Spinal cord (tissue), 10 donors: ENCODE measurements at places on chromosomes 1 and 21.
A peak's percentile ranks its signal among the peaks of the same experiment; 100 is the strongest.

DNA sequence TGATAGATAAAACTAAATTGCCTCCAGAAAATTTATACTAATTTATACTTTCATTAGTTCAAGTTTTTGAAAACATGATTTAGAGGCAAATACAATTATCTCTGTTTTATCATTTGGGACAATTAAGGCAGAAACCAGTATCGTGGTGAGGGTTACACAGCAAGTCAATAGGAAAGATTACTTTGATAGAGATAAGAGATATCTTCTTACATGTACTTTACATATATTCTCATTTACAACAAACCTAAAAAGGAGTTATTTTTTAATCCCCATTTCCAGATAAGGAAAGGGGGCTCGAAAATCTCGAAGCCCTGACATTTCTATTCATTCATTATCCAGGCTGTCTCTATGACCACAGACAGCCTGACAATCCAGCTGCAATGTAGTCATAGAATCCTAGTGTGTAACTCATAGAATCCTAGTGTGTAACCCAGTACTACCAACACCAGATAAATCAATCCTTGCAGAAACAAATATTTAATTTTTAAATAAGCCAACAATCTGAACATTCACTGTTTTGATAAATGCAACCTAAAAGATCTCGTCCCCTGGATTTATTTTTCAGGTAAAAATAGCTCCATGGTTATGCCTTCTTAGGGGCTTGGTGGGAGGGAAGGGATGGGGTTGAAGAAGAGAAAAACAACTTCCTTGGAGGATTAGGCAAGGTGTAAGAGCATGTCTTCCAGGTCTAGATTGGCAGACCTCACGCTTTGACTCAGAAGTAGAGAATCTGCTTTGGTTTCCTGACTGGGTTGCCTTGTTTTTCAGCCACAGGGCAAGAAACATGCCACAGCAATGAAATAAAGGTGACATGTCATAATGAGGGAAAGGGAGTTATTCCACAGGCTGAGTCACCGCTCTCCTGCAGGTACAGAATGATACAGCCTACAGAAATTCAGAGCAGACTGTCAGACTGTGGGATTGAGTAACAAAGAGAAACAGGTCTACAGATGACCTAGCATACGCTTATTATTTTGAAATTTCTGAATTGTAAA, 45.6 kb downstream of the IRF2BP2 start:
- peak; percentile 17 for DNase-seq

- DNase-seq, result no peak
Observed at GRCh38 chr1:242240077-242240476, 241.2 kb upstream of the MAP1LC3C start.

GRCh38 chr1:5297886-5298239, 643.5 kb downstream of the AJAP1 start:
- DNase-seq, result no peak

- no peak for DNase-seq
Observed at GRCh38 chr1:217431395-217431794, 199.5 kb downstream of the GPATCH2 start.

DNA sequence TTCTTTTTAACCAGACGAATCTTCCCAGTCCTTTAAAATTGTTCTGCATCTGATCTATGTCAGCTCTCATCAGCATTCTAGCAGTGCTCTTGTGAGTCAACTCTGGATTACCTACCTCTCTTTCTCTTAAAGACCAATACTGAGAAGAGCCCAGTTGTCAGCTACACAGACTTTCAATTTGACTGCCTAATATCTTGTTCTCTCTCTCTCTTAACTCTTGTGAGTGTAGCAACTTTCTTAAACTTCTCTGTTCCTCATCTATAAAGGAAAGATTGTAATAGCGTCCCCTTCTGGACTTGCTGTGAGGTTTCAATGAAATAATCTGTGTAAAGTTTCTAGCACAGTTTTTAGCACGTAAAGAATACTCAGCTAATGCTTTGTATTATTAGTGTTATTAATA, 499.3 kb upstream of the ADAMTS5 start:
- DNase-seq, result no peak

- DNase-seq, result no peak
Observed at GRCh38 chr1:184900507-184900906, 73.8 kb downstream of the NIBAN1 start.

DNA sequence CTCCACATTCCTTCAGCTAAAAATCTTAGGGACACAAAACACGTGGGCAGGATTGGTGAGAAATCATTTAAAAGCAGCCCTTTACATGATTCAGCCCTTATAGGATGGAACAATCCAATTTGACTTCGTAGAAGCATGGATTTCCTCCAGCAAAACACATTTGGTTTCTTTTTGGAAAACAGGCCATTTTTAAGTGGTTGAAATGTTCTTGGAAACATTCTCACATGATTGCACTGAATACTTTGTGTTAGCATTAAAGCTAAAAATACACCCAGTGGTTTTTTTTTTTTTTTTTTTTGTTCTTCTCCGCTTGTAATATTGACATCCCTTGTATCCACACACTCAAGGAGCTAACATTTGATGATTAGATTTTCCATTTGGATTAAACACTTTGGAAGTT, 42.1 kb upstream of the ABCG1 start:
- DNase-seq, result no peak
